Natural killer cell (primary cell): ENCODE measurements at places on chromosomes 1 and 21. TPM values are rescaled to one million over a fixed set of nuclear protein-coding genes. Genes with fewer than 3 reads are reported as not detected.

Gene UBL4B
- not detected for total RNA-seq

Gene APOBEC4
- total RNA-seq: not detected

Gene LIN28A
- total RNA-seq: not detected

Gene HES3
- not detected for total RNA-seq

Gene IARS2
- 27.5 TPM for total RNA-seq

Gene OR6N1
- total RNA-seq: 4.0 TPM

- no peaks in the 10 kb centered on the region for H3K36me3 ChIP-seq
- H3K27me3 ChIP-seq: no peaks in the 10 kb centered on the region
- H3K4me1 ChIP-seq: peaks cover 16% of the 10 kb centered on the region
- H3K27ac ChIP-seq: no peak overlapping the region
Observed at GRCh38 chr1:226945106-226945857, 5.2 kb downstream of the COQ8A start.

- H3K36me3 ChIP-seq: no peaks in the 10 kb centered on the region
- DNase-seq: no peak
- H3K27ac ChIP-seq: no peak overlapping the region
- H3K4me1 ChIP-seq: no peaks in the 10 kb centered on the region
Observed at GRCh38 chr1:29789221-29789909, 553.0 kb downstream of the PTPRU start.

- peak; percentile 81 for DNase-seq
- H3K36me3 ChIP-seq: no peaks in the 10 kb centered on the region
- H3K27me3 ChIP-seq: no peaks in the 10 kb centered on the region
- peak overlapping the region; percentile 30 for H3K4me3 ChIP-seq
Observed at GRCh38 chr21:43361493-43362296, 65.2 kb downstream of the SIK1 start.

GRCh38 chr1:183186841-183187240, 777 bp downstream of the LAMC2 start:
- no peaks in the 10 kb centered on the region for H3K4me1 ChIP-seq
- no peak overlapping the region for H3K27ac ChIP-seq
- H3K4me3 ChIP-seq: no peak overlapping the region
- no peaks in the 10 kb centered on the region for H3K36me3 ChIP-seq
- no peak for DNase-seq
- peaks cover 13% of the 10 kb centered on the region for H3K27me3 ChIP-seq

DNA sequence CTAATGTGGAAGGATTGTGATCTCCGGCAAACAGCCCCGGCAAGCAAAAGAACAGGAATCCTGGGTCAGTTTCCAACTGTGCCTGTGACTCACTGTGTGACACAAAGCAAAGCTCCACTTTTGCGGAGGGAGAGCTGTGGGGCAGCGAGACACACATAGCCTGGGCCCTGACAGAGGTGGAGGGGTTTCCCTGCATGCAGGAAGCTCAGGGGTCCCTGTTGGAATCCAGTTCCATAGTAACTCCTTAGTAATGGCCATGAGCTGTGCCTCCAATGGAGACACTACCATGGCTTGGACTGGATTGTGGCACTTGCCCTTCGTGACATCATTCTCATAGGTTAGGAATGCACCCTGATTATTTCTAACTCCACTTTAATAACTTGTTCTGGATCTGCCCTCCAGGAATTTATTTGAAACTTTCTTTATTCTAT, 47.0 kb upstream of the ATF3 start:
- no peak overlapping the region for H3K4me3 ChIP-seq
- H3K27me3 ChIP-seq: no peaks in the 10 kb centered on the region
- no peak overlapping the region for H3K27ac ChIP-seq
- H3K4me1 ChIP-seq: peaks cover 18% of the 10 kb centered on the region
- no peak for DNase-seq

- peaks cover 19% of the 10 kb centered on the region for H3K4me1 ChIP-seq
- DNase-seq: no peak
- H3K36me3 ChIP-seq: no peaks in the 10 kb centered on the region
- no peak overlapping the region for H3K27ac ChIP-seq
Observed at GRCh38 chr1:107141491-107142126, 770 bp downstream of the NTNG1 start.

DNA sequence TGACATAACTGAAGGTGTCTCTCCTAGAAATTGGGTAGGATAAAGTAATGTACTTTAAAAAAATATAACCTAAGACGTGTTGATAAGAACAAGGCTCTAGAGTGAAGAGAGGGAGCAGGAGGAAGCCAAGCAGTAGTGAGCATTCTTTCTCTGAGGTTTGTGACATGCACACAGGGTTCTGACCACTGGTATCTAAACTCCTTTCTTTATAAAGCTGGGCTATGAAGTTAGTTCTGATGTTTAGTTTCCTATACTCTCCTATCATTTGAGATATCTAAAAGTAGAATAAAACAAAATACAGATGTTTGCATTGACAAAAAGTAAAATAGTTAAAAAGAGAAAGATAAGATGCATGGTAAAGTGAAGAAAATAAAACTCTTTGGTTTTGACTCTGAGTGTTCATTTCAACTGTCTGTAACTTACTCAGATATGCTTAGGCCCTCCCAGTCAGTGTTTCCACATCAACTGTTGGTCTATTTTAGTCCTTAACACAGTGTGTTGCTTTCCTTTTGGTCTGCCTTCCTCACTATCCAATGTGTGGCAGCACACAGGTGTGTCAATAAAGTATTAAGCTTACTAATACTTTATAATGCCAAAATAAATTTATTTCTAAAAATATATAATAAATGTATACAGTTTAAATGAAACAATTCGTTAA, 543.5 kb downstream of the PTPRC start:
- H3K4me3 ChIP-seq: no peak overlapping the region
- no peak for DNase-seq
- no peak overlapping the region for H3K27ac ChIP-seq
- H3K36me3 ChIP-seq: no peaks in the 10 kb centered on the region

DNA sequence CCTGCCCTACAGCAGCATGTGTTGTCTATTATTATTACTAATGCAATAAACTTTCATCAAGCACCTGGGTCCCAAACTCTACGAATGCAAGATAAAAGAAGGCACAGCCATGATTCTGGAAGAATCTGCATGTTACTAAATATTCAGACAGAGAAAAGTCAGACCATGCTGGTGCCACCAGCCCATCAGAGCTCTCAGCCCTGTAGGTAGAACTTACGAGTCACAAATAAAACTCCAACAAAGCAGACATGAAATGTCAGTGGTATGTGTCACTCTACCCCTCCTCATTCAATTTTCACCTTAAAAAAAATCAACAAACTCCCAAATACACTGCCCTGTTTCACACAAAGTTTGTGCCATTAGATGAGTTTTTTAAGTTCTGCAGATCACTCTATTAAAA, 62.4 kb upstream of the TIAM1 start:
- no peaks in the 10 kb centered on the region for H3K27me3 ChIP-seq
- H3K4me3 ChIP-seq: no peak overlapping the region
- H3K4me1 ChIP-seq: peaks cover 5% of the 10 kb centered on the region
- no peak for DNase-seq
- H3K27ac ChIP-seq: no peak overlapping the region
- H3K36me3 ChIP-seq: no peaks in the 10 kb centered on the region

DNA sequence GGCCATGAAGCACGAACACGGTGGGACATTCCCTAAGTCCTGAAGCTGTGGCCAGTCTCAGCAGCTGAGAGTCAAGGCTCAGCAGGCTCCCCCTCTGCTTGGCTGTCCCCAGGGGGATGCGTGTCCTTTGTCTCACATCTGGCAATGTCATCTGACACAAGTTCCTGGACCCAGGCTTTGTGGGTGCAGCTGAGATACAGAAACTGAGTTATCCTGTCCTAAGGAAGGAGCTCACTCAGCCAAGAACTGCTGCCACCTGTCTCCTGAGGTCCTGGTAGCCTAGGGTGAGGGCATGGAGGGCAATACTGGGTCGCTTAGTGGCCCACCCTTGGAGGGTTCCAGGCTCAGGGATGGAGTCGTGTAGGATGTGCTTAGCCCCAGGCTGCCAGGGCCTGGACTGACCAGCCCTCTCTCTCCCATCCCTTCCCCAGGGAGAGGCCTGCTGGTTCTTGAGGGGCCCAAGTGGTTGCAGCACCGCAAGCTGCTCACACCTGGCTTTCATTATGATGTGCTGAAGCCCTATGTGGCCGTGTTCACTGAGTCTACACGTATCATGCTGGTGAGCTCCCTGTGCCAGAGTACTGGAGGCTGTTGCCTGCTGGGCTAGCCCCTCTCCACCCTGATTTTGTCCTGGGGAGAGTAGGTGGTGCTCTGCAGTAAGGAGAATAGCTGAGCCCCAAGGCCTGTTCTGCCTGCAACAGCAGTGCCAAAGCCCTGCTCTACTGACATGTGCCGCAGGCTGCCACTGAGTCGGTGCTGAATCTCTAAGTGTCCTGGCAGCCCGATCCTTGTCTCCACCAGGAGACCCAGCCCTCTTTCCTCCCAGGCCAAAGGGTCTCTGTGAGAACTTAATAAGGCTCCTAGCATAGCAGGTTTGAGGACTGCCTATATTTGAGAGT, 13.5 kb downstream of the CYP4B1 start:
- no peaks in the 10 kb centered on the region for H3K36me3 ChIP-seq
- H3K27ac ChIP-seq: no peak overlapping the region
- H3K27me3 ChIP-seq: no peaks in the 10 kb centered on the region
- DNase-seq: no peak
- H3K4me3 ChIP-seq: no peak overlapping the region

DNA sequence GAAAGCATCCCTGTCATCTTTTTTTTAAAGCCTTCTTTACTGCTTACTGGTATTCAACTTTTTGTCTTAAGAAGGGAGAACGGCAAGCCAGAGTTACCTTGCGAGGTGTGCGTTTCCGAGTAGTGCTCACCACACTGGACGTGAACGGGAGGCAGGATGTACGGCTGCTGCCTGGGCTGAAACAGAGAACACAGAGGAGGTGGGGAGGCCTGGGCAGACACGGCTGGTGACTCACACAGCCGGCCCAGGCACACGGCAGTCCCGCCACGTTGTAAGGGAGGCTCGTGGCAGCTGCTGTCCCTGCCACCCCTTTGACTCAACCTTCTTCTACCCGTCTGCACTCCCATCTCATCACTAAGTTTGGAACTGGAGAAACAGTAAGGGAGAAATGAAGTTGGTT, 105.8 kb downstream of the SMYD2 start:
- no peaks in the 10 kb centered on the region for H3K27me3 ChIP-seq
- DNase-seq: no peak
- no peaks in the 10 kb centered on the region for H3K4me1 ChIP-seq

DNA sequence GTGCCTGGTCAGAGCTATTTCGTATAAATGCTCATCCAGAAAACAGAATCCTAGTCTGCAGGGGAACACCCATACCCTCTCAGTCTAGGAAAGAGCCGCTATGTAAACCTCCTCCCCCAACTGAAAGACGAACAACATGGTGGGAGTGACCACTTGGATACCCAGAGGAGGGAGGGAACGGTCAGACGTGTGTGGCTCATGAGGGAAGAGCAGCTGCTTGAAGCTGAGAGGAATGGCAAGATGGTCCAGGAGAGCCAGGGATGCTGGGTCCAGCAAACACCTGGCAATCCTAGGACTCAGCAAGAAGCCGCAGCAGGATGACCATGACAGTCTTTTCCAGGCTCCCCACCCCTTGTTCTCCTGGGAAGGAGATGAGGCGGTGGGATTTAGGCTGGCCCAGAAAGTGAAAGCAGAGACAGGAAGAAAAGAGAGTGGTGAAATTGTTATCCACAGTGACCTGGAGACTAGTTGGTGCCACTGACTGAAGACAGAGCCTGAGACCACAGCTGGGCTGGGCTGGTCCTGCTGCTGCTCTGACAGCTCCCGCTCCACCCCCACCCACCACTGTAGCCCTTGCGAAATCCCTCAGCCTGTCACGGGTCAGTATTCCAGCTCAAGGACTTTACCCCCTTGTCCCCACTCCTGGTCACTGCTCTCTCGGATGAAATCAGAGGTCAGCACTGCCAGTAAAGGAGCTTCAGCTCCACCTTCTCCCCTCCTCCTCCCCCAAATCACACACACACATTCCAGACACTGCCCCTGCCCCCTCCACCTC, 3.6 kb downstream of the CERS2 start:
- no peak overlapping the region for H3K27ac ChIP-seq
- no peak overlapping the region for H3K4me3 ChIP-seq
- H3K4me1 ChIP-seq: peaks cover 39% of the 10 kb centered on the region
- no peak for DNase-seq
- no peaks in the 10 kb centered on the region for H3K27me3 ChIP-seq

DNA sequence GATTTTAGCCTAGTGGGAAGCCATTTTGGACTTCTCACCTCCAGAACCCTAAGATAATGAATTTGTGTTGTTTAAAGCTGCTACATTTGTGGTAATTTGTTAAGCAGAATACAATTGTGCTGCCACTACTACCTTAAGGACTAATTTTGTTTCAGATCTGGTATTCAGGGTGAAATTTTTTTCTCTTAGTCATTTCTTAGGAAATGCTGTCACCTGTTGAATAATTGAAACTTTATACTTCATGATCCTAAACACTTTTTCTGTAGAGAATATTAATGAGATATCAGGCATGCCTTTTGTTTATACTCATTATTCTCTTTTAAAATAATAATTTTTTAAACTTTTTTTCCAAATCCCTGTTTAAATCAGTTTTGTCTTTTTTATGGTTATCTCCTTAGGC, 246.8 kb downstream of the TGFB2 start:
- no peaks in the 10 kb centered on the region for H3K36me3 ChIP-seq
- no peak for DNase-seq
- no peaks in the 10 kb centered on the region for H3K4me1 ChIP-seq
- H3K27me3 ChIP-seq: no peaks in the 10 kb centered on the region
